ENCODE measurements at places on chromosomes 5 and 9.

- DNase-seq, result peak; percentile 64
These were observed 560.7 kb downstream of the PSAT1 start for GRCh38 chr9:78857373-78858225.

- DNase-seq, result no peak
These were observed 493.7 kb upstream of the SGCD start for GRCh38 chr5:155833287-155833686.

- DNase-seq, result no peak
These were observed 330 bp downstream of the TBC1D2 start for GRCh38 chr9:98255061-98255577.

DNA sequence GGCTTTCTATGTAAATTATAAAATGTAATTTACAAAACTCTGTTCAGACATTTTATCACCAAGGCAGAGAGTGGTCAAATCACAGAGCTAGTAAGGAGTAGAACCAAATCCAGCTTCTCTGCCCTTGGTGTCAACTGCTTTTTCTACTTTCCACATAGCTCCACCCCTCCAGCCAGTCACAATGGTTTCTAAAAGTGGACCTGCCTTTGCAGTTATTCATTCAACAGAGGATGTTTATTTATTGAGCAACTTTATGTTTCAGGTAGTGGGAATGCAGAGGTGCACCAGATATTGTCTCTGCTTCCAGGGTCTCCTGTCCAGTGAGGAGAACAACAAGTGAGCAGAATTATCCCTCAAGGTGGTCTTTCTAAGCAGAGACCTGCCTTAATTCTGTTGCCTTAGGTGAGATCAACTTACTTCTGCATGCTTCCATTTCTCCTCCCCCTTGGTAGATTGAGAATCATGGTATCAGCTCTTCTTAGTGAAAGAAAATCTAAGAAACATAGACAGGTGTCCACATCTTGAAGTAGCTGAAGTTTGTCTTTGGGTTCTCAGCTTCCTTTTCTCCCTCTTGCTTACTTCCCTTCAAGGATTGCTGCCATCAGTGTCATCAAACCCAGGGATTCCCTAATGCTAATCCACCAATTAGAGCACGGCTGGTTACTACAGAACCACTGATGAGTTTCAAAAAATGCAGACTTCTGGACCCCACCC, 17.2 kb upstream of the PDCD1LG2 start:
- no peak for DNase-seq

DNA sequence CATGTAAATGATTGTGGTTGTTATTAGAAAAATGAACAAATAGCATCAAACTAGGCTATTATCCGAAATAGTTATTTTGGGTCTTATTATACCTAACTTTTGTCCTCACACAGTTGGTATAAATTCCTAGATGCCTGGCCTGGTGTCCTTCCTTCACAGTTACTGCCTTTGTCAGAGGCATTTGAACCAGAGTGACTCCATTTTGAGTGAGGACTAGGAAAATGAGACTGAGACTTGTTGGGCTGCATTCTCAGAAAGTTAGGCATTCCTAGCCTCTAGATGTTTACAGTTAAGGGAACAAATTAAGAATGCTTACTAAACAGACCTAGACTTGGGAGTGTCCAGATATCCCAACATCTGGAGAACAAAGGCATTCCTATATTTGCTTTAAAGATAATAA, 283.5 kb upstream of the C9orf72 start:
- no peak for DNase-seq

- DNase-seq, result no peak
These were observed 70.9 kb downstream of the TEX10 start for GRCh38 chr9:100281676-100282387.

DNA sequence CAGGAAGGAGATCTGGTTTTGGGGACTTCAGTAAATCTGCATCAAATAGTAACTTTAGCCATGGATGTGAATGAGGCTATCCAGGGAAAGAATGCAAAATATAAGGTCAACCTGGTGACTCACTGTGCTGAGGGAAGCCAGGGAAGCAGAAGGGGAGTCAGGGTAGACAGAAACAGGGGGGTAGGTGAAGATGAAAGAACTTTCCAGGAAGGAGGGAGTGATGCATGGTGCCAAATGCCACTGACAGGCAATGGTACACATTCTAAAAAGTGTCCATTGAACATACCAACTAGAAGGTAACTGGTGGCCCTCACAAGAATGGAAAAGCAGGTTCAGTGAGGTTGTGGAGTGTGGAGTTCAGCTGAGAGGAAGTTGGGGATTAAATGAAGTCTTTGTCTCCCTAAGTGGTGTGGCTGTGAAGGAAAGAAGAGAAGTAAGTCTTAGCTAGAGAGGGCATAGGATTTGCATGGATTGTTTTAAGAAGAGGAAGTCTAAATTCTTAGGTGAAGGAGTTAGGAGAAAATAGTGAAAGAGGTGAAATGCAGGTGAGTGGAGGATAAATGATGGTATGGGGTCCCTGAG, 35.5 kb downstream of the PALM2AKAP2 start:
- DNase-seq, result no peak

- DNase-seq, result no peak
These were observed 6.7 kb downstream of the NCBP1 start for GRCh38 chr9:97640325-97640724.

GRCh38 chr5:162801235-162801634, 636.2 kb upstream of the CCNG1 start:
- no peak for DNase-seq

DNA sequence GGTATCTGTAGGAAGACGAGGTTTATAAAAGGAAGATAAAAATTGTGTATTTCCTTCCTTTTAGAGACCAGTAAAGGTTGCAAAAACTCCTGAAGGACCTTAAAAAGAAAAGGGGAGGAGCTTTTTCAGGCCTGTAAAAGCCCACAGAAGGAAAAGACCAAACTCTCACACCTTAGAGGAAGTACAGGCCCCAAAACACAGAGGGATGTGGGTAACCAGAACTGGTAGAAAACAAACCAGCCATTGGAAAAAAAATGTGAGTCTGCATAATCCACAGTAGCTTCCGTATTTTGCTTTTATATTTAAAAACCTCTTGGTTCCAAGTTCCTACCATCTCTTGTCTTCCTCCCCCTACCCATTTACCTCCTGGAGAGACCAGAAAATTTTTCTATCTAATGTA, 8.5 kb downstream of the GIN1 start:
- no peak for DNase-seq

DNA sequence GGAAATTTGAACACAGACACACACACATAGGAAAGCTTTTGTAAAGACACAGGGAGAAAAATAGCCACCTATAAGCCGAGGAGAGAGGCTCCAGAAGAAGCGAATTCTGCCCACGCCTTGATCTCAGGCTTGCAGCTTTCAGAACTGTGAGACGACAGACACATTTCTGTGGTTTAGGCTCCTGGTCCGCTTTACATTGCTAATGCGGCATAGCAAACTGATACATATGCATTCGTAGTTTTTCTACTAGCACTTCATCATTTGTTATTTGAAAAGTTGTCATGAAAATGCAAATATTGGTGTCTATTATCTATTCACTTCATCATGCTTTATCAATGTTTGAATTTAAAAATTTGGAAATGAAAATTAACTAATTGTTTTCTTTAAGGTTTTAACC, 674.9 kb downstream of the SEMA5A start:
- no peak for DNase-seq

DNA sequence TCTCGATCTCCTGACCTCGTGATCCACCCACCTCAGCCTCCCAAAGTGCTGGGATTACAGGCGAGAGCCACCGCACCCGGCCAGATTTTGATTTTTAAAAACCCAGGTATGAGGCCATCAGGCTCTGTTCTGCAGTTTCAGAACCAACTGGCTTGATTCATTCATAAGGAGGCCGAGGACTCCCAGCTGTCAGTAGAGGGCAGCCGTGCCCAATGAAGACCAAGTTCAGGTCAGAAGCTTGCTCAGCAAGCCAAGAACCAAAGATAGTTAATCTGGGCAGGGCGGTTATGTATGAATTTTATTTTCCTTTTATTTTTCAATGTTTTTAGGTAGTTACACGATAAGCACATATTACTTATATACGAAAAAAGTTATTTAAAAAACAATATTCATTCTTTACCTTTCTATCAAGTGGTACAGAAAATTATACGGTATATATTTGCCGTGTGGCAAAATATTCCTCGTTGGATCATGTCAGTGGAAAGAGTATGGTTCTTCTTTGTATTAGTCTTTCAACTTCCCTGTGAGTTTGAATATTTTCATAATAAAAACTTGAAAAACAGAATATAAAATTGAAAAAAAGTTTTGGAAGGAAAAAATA, 18.0 kb downstream of the MGAT1 start:
- DNase-seq, result peak; percentile 2

- DNase-seq, result no peak
These were observed 182.0 kb upstream of the MPDZ start for GRCh38 chr9:13461414-13461991.

DNA sequence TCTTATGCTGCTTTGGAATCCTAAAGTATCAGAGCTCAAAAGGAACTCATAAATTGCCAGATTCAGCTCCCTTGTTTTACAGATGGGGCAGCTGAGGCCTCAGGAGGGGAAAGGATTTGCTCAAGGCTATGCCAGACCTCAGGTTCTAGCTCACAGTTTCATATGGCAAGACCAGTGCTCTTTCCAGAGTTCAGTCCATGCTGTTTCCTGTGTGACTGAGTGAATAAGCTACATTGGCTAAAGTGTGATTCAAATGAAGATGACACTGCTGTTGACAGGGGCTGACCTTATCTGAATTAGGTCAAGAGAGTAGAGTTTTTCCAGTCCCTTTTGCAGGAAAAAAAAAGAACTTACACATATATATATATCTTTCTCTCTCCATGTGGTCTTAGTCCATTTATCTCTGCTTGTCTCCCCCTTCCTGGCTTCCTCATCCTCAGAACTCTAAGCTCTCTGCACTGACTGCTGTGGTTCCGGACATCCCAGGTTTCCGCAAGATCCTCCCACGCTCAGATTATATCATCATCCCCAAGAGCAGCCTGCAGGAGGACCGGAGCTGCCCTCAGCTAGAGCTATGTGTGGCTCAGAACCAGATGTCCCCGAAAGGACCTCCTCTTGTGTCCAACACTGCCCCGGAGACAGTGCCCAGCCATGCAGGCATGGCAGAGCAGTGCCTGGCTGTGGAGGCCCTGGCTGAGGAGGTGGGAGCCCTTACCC, 9.3 kb downstream of the HMGXB3 start:
- DNase-seq, result no peak

DNA sequence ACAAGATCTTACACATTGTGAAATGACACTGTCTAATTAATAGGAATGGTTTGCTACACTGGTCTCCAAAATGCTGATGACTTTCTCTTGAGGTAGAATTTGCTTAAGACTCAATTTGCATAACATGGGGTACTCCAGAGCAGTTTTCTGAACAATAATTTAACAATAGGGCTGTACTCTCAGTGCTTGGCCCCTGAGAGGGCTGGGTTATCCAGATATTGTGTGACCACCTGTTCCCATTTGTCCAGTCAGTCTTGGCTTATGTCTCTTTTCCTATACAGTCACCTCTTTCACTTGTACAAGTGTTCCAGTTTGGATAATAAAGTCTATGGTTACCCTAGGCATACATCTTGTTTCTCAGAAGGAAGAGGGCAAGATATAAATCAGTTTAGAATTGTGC, 17.9 kb downstream of the ZSWIM6 start:
- DNase-seq, result no peak

GRCh38 chr5:180830253-180831138, 27.9 kb upstream of the MGAT1 start:
- peak; percentile 3 for DNase-seq

DNA sequence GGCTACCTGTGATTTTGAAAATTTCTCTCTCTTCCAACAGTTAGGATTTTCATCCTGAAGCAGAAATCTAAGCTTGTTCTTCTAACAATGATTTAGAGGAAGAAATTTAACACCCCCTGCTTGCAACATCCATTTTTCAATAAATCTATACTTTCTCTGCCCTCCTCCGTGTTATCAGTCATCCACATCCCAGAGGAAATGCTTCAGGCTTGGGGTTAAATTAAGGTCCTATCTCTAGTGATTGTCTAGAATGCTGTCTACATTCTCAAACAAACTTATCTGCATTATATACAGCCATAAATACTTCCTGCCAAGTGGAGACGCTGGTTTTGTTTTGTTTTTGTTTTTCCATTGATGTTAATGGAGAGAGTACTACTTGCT, 371.0 kb downstream of the CSNK1G3 start:
- no peak for DNase-seq

GRCh38 chr9:135906291-135907005, 898 bp downstream of the CAMSAP1 start:
- DNase-seq, result no peak

All from NCI-H1436 (cell line).